ENCODE measurements at places on chromosomes 4 and X.

DNA sequence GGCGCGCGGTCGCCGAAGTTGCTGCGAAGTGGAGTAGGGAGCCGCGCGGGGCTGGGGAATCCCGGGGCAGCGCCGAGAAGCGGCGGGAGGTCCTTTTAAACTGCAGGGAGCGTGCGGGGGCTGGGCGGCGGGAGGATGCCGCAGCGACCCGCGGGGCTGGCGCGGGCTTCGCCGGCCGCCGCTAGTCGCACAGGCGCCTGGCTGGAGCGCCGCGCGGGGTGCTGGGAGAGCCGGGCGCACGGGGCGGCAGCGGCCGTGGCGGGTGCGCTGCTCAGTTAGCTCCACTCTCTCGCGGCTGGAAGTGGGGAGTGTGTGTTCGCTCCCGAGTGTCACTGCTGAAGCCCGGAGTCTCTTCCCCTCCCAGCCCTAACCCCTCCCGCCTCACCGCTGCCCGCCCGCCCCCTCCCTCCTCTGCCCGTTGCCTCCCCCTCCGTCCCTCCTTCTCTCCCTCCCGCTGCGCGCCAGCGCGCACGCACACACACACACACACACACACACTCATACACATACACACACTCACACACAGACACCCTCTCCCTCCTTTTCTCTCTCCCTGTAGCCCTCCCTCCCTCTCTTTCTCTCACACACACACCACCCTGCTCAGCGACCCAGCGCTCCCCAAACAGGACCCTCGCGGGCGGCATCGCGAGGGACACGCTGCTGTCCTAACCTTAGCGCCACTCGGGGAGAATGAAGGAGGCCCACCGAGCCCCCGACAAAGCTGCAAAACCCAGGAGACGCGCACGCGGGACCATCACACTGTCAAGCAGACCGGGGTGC is at the start of gene NDNF:
NDNF (minus strand) TSS at position 312 of the 780 bp plus-strand sequence. CDS start 26,698 bp downstream, outside the sequence.
- DNase-seq: no peak

DNA sequence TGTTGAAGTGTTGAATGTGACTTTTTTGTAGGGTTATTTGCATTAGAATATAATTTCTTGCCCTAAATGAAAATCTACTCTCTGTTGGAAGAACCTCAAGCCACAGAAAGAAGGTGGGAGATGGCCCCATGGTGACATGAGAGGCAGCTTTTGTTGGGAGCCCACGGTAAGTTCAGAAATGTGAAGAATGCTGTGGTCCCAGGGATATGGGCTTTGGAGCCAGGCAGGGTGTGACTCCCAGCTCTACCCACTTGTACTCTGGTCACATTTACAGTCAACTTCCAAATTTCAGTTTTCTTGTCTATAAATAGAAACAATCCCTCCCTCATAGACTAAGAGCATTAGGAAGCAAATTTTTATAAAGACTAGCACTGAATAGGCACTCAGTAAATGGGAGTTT is 177.8 kb downstream of the RAB28 start:
- DNase-seq: no peak

DNA sequence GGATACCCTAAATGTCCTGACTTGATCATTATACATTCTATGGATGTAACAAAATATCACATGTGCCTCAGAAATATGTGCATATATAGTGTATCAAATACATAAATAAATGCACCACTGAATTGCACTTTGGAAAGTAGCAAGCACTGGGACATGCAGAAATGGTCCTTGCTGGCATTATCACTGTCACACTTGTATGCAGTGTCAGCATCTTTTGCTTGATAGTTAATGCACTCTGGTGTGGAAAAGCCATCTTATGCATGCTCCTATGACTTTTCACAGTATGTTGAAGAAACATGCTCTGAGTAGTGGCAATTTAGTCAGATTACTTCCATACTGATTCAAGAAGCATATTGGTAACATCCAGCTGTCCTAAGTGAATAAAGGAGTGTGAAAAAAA is 27.5 kb upstream of the REPS2 start:
- no peak for DNase-seq

DNA sequence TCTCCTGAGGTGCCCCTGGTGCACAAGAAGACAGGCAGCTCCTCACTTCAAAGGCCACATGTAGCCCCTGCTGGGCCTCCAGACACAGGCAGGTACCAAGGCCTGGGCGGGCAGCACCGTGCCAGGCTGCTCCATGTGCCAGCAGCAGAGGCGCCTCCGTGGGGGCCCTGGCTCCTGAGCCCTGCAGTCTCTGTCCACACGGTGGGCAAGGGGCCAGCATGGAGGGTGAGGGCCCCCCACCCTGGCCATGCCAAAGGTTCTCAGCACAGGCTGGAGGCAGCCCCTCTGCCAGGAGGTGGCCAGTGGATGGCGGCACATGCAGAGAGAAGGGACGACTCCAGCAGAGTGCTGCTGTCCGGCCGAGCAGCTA is 72.6 kb downstream of the FAM53A start:
- DNase-seq: no peak

DNA sequence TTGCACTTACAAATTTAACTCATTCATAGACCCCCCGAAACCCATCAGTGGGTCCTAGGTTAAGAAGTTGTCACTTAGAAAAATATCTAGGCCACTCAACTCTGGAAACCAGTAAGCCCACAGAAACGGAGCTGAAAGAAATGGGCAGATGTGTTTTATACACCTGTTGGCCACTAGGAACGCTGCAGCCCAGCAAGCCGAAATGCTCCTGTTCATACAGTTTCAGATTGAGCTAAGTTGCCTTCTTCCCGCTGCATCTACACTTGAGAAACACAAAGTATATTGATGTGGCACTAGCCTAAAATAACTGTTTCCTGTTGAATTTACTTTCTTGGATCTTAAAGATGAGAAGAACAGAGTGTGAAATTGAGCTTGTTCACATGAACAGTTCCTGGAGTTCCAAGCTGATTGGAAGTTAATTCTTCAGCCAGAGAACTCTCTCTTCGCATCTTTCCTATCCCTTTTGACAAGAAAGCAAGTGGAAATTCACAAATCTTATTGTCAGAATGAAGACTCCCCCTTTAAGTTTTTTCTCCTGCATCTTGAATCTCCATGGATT is 174.1 kb downstream of the RBMX2 start:
- no peak for DNase-seq

GRCh38 chr4:125461676-125462363 is 147.1 kb downstream of the FAT4 start:
- DNase-seq: no peak
